ENCODE measurements at places on chromosomes 11 and 22.

GRCh38 chr11:12531020-12531419 is 143.2 kb upstream of the TEAD1 start:
- no peak for DNase-seq

- DNase-seq: peak; percentile 96
Observed at GRCh38 chr22:30044369-30044768, 35.9 kb upstream of the HORMAD2 start.

GRCh38 chr22:39092111-39092862 is 4.8 kb upstream of the APOBEC3H start:
- no peak for DNase-seq

GRCh38 chr11:94112206-94112953 is 16.3 kb upstream of the PANX1 start:
- peak; percentile 19 for DNase-seq

GRCh38 chr22:22880645-22881044 is 7.0 kb upstream of the IGLL5 start:
- DNase-seq: no peak

GRCh38 chr11:91265946-91266345 is 958.7 kb upstream of the FAT3 start:
- DNase-seq: peak; percentile 38
